ENCODE measurements at places on chromosomes 7 and 10.

DNA sequence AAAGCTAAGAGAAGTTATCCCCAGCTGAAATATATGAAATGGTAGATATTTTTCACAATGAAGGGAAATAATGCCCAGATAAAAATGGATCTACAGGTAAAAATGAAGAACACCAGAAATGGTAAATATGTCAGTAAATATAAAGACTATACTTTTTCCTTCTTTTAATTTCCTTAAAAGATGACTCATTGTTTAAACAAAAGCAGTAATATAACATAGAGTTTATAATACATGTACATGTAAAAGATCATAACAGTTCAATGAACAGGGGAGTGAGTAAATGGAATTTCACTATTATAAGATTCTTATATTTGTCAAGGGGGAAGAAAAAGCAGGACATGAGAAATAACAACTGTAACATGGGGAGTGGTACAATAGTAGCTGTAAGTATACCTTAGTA, 7.4 kb downstream of the POT1 start:
- DNase-seq, result no peak

GRCh38 chr7:66904063-66904593, 16.9 kb upstream of the TMEM248 start:
- no peak for DNase-seq

- DNase-seq, result no peak
These were observed 354.4 kb downstream of the CRPPA start for GRCh38 chr7:16066805-16067459.

DNA sequence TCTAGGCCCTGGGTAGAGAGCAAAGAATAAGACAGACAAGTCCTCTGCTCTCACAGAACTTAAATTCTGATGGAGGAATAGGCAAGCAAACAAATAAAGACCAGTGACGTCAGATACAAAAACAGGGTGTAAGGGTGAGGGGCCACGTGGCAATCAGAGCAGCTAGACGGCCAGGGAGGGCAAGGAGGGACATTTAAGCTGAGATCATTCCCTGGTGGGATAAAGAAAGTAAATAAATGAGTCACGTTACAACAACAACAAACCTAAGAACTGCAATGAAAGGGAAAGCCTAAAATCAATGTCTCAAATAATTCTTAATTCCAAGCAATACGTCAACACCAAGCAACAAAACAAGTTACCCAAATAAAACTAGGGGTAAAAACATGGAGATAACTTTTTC, 21.8 kb downstream of the STN1 start:
- no peak for DNase-seq

- DNase-seq, result no peak
These were observed 50.7 kb upstream of the HDAC9 start for GRCh38 chr7:18444826-18445225.

- no peak for DNase-seq
These were observed 145.0 kb downstream of the ELFN1 start for GRCh38 chr7:1815051-1815481.

- DNase-seq, result no peak
These were observed 907.8 kb downstream of the GATA3 start for GRCh38 chr10:8962249-8962648.

DNA sequence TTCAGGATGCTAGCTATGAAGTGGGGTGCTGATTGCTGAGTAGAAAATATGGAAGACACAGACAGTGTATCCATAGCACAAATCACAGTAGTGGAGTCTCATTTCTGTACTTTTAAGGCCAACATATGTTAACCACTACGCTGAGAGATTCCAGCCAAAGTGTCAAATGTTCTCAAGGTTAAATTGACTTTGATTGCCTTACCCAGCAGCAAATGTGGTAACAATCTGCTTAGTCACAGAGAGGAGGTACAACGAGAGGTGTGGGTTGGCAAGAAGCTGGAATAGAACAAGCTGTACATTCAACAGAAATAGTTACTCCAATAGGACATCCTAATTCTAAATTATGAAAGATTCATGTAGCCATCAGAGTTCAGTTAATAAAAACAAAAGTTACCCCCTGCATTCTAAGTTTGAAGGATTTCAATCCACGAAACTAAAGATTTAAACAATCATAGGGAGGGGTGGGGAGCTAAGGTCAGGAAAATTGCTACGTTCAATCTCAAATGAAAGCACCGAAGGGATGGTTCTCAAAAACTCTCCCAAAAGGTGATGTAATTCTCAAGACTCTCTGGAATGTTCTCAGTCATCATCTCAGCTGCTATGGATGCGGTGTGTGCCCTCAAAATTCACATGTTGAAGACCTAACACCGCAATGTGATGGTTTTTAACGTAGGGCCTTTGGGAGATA, 137.0 kb downstream of the ETV1 start:
- DNase-seq, result no peak

DNA sequence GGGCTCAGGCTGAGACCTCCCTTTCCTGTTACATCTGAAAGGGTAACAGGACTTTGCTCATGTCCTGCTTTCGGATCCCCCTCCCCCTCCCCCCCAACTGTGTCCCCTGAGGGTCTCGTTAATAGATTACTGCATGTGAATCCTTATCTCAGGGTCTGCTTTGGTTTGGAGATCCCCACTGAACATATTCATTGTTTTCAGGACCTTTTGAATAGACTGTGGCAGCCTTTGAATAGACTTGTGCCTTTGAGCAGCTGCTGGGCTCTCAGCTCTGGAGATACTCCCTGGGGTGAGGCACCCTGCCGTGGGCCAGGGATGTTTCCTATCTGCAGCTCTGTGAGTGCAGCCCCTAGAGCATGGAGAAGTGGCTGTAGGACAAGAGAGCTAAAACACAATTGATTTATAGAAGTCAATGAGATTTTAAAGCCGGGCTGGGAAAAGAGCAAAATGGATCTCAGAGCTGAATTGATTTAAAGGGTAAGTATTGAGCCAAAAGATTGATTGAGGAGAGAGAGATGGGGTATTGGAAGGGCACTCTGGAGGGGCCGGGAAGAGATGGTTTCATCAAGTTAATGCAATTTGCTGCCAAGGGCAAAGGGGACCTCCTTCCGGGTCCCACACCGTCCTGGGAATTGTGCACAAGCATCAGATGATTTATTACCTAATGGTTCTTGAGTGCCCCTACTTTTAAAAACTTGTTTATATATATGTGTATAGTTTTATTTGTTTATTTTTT, 9.9 kb downstream of the ARHGAP22 start:
- no peak for DNase-seq
